ENCODE measurements at places on chromosomes 7 and 10. TPM values are rescaled to one million over a fixed set of nuclear protein-coding genes. Genes with fewer than 3 reads are reported as not detected.

Gene SPDYE2
- not detected for total RNA-seq

Gene ARMS2
- total RNA-seq: not detected

Gene LRRC4
- 3.2 TPM for total RNA-seq

DNA sequence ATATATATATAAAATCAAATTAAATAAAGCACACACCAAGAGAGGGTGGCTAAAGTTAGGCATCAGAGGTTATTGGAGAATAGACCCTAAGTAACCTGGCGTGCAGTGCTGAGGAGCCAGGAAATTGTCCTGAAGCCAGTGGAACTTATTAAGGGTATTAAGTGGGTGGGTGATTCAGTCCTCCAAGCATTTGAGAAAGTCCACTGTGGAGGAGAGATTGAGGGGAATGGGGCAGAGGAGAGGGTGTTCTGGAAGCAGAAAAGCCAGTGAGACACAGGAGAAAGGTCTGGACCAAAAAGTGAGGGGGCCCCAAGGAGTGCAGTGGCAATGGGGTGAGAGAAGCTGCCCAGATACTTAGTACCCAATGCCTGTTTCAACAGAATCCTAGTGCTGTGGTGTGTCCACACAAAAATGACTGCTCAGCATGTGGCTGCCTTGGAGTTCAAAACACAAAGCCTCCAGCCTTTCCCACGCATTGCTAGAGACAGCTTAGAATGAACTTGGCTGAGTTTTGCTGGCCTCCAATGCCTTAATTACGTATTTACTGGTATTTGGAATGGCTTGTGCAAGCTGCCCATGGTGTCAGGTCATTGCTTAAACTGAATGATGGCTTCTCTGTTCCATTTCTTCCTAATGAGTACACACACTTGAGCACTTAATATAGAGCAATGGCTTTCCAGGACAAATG, 44.9 kb upstream of the CHST15 start:
- DNase-seq: no peak

GRCh38 chr10:49082766-49083165, 32.6 kb downstream of the VSTM4 start:
- no peak for DNase-seq

GRCh38 chr7:43749383-43749940, 9.0 kb upstream of the BLVRA start:
- no peak for DNase-seq

GRCh38 chr10:15815242-15815885, 44.9 kb downstream of the MINDY3 start:
- no peak for DNase-seq

GRCh38 chr10:18402853-18403252, 248.5 kb downstream of the NSUN6 start:
- no peak for DNase-seq

GRCh38 chr7:139725077-139725476, 52.7 kb downstream of the HIPK2 start:
- no peak for DNase-seq

Measured in breast epithelium (tissue), 4 donors.